ENCODE measurements at places on chromosomes 1 and 21. TPM values are rescaled to one million over a fixed set of nuclear protein-coding genes. Genes with fewer than 3 reads are reported as not detected.

DNA sequence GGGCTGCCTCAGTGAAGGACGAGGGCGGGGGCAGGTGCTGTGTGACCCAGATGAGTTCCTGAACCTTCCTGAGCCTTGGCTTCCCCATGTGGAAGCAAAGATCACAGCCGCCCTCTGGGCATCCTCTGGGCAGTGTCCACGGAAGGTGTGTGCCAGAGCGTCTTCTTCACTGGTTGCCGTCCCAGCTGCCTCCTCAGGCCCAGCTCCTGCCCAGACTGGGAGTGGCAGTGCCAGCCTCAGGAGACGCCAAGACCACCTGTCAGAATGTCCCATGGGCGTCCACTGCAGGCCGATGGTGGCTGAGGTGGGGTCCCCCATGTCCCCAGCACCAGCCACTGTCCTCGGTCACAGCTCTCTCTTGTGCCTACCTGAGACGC is 10.2 kb downstream of the ARHGEF16 start:
- H3K36me3 ChIP-seq, result no peaks in the 10 kb centered on the region
- H3K4me1 ChIP-seq, result no peaks in the 10 kb centered on the region
- H3K27ac ChIP-seq, result no peak overlapping the region
- no peaks in the 10 kb centered on the region for H3K27me3 ChIP-seq
- no peak overlapping the region for H3K4me3 ChIP-seq

GRCh38 chr1:11473491-11474034 is 5.4 kb upstream of the DISP3 start:
- H3K27ac ChIP-seq, result no peak overlapping the region
- DNase-seq, result no peak
- no peak overlapping the region for H3K4me3 ChIP-seq
- no peaks in the 10 kb centered on the region for H3K4me1 ChIP-seq

DNA sequence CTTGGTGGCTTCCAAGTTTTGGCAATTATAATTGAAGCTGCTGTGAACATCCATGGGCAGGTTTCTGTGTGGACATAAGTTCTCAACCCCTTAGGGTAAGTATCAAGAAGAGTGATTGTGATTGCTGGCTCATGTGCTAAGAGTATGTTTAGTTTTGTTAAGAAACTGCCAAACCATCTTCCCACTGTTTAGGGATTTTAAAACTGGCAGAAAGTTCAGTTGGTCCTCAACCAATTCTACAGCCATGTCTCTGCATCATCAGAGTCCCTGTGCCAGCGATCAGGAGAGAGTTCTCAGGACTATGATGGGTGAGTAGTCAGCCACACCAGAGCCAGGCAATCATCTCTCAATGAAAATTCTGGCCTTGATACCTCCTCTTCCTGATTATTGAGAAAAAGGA is 193.8 kb downstream of the ZC3H11B start:
- H3K27ac ChIP-seq, result no peak overlapping the region
- H3K4me3 ChIP-seq, result no peak overlapping the region
- no peaks in the 10 kb centered on the region for H3K4me1 ChIP-seq
- H3K36me3 ChIP-seq, result no peaks in the 10 kb centered on the region
- no peaks in the 10 kb centered on the region for H3K27me3 ChIP-seq

DNA sequence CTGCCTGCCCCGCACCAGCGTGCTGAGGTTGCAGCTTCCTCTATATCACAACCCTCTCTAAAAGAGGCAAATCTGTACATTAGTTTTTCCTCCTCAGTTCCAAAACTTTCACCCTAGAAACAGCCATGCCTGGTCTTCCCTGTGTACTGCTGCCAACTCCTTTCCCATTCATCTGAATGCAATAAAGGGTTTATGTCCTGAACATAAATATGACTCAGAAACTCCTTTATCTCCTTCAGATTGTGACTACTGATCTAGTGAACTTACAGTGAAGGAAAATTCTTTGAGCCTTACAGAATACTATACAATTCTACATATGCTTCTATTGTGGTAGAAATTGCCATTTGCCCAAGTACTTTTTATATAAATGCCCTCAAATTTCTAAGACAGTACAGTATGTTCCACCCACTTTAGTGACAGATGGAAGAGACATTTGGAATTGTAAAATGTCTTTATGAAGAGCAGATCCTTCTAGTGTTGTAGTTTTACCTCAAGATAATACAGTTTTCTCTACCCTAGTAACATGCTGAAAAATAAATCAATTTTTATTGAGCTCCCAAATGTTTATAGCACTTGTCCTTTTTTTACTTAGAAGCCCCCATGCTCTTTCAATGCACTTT is 345.1 kb upstream of the SNX7 start:
- no peaks in the 10 kb centered on the region for H3K27me3 ChIP-seq
- no peaks in the 10 kb centered on the region for H3K36me3 ChIP-seq
- no peak overlapping the region for H3K27ac ChIP-seq
- H3K4me1 ChIP-seq, result no peaks in the 10 kb centered on the region
- no peak for DNase-seq

- peaks cover 5% of the 10 kb centered on the region for H3K4me1 ChIP-seq
- no peak overlapping the region for H3K4me3 ChIP-seq
- DNase-seq, result peak; percentile 62
Measured at GRCh38 chr1:213162338-213162737, 111.3 kb downstream of the RPS6KC1 start.

DNA sequence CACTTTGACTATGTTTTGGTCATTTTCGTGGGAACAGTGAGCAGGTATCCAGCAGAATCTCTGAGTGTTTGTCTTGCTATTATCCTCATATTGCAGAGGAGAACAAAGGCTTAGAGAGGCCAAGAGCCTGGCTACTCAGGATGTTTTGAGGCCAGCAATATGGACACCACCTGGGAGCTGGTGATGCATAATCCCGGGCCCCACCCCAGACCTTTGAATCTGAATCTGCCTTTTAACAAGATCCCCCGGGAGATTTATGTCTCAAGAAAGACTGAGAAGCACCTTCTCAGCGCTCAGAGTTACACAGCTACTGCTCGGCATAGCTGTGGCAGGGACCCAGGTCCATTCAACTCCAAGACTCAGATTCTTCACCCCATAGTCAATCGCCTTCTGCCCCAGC is 72.8 kb downstream of the PTPRU start:
- H3K36me3 ChIP-seq, result no peaks in the 10 kb centered on the region
- H3K4me3 ChIP-seq, result no peak overlapping the region
- no peak overlapping the region for H3K27ac ChIP-seq
- H3K27me3 ChIP-seq, result no peaks in the 10 kb centered on the region
- no peak for DNase-seq

GRCh38 chr1:2043886-2044285 is 6.3 kb upstream of the PRKCZ start:
- H3K4me1 ChIP-seq, result no peaks in the 10 kb centered on the region
- no peaks in the 10 kb centered on the region for H3K36me3 ChIP-seq
- DNase-seq, result no peak
- no peak overlapping the region for H3K27ac ChIP-seq
- no peak overlapping the region for H3K4me3 ChIP-seq

Gene GREM2
- total RNA-seq, result 5.1 TPM

Gene TMEM125
- total RNA-seq, result not detected

Gene DIP2A
- total RNA-seq, result 33.5 TPM

Gene INSRR
- total RNA-seq, result not detected

Data from aorta (tissue), 5 donors.